Germinal center (tissue), 1 donor: ENCODE measurements at places on chromosomes 3 and 15.

GRCh38 chr3:126552688-126553283 is 5.9 kb downstream of the C3orf22 start:
- no peak for DNase-seq

DNA sequence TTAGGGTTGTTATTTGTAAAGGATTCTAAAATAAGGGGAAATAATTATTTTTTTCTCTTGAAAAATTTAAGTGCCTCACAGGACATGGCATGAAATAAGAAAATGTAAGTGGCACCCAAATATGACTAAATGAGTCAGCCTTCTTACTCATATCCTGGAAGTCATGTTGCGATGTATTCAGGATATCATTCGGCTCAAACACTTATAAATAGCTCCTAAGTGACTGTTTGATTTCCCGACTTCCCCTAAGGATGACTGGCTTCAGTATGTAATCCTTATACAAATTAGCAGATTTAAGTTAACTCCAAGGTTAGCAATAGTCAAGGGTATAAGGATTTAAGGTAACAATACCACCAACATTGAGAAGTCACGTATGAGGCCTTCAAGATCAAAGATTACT is 57.3 kb upstream of the OSTN start:
- DNase-seq, result no peak

GRCh38 chr15:73910522-73911303 is 15.5 kb upstream of the LOXL1 start:
- DNase-seq, result no peak

DNA sequence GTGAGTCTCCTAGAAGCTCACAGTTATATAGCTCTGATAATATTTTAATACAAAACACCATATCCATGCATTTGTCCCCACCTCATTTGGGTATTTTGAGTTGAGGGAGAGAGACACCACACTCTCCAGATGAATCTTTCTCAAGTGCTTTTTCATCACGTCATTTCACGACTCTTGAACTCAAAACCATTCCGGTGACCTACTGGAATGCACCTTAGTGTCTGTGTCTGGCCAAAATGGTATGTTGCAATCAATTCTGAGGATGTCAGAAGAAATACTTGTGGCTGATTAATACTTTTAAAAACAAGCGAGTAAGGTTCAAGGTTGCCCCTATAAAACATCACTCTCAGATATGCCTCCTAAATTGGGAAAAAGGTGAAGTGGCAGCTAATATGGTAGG is 352.6 kb upstream of the ICE2 start:
- DNase-seq, result no peak

- DNase-seq, result no peak
Measured at GRCh38 chr15:99842071-99842470, 108.8 kb upstream of the LYSMD4 start.

- DNase-seq, result no peak
Measured at GRCh38 chr3:176415661-176416295, 781.5 kb downstream of the TBL1XR1 start.

DNA sequence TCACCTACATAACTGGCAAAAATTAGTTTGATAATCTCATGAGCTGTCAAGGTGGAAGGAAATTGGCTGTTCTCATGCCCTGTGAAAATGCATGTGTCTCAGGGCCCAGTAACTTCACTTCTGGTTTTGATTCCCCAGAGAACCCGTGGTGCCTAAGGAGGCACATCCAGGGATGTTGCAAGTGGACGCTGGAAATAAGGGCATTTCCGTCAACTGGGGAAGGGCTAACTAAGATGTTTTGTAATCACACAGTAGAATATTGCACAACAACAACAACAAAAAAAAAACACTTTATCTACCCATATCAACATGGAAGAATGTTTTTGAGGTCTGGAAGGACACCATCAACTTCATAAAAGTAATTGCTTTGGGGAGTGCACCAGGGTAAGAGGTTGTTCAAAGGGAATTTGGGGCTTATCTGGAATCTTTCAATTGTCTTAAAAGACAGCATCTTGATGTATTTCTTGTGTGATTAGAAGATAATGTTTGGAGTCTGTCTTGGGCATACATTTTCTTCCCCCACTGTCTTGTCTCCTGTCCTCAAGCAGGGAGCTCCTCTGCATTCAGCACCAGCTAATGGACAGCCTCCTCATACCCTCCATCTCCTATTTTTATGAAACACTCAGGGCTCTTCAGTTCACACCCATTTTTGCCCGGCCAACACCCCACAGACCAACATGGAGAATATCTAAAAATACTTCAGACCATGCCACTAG is 37.2 kb upstream of the PRR20G start:
- DNase-seq, result no peak

DNA sequence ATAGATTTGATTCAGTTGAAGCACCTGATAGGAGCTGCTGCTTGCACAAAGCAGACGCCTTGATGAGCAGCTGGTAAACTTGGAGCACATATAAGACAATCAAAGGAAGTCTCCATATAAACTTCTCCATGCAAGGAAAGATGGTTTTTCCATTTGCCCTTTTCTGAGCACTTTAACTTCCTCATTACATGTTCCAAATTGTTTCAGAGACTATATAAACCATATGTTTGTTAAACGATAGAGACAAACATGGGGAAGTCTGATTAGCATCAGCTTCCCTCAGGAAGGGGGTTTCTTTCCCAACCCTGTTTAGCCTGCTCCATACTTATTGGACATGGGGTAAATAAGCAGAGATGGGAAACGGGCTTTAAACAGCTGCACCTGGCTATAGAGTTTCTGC is 88.0 kb downstream of the DHX36 start:
- no peak for DNase-seq

DNA sequence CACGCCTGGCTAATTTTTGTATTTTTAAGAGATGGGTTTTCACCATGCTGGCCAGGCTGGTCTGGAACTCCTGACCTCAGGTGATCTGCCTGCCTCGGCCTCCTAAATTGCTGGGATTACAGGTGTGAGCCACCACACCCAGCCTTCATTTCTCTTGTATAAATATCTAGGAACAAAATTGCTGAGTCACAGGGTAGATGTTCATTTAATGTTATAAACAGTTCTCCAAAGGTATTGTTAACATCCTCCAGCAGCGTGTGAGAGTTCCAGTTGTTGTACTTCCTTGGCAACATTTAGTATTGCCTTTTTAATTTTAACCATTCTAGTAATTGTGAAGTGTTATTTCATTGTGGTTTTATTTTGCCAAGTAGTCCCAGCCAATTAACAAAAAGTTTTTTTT is 23.6 kb upstream of the MTMR14 start:
- no peak for DNase-seq

DNA sequence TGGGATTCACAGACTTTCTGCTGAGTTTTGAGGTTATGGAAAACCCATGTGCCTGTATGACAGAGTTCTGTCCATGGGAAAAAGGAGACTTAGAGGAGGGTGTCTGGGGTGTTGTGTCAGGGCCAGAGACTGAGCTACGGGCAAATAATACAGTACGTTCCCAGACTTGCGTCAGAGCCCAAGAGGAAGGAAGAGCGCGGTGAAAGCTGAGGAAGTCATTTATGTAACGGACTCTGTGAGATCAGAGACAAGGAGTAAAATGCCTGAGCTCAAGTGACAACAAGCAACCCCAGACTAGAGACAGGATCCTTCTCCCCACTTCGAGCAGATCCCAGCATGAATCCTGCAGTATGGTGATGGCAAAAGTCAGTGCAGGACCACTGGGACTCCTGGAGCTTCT is 368.6 kb upstream of the MCTP2 start:
- DNase-seq, result no peak

DNA sequence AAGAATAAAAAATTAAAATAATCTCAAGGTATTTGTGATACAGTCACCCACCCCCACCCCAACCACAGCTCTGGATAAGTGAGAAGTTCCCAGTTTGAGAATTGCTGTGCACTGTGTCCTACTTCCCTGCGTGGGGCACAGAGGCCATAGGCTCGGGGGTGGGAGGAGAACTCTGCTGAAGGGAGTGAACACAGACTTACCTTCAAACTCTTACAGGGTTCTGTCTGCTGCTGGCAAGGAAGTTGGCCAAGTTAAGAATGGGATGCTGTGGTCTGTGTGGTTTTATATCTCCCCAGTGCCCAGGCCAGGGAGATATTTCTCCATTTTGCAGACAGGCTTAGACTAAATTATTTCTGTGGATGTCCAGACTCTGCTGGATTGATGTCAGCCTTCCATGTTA is 37.6 kb downstream of the SPTSSB start:
- no peak for DNase-seq

GRCh38 chr15:81069909-81070308 is 64.2 kb upstream of the CFAP161 start:
- DNase-seq, result no peak

DNA sequence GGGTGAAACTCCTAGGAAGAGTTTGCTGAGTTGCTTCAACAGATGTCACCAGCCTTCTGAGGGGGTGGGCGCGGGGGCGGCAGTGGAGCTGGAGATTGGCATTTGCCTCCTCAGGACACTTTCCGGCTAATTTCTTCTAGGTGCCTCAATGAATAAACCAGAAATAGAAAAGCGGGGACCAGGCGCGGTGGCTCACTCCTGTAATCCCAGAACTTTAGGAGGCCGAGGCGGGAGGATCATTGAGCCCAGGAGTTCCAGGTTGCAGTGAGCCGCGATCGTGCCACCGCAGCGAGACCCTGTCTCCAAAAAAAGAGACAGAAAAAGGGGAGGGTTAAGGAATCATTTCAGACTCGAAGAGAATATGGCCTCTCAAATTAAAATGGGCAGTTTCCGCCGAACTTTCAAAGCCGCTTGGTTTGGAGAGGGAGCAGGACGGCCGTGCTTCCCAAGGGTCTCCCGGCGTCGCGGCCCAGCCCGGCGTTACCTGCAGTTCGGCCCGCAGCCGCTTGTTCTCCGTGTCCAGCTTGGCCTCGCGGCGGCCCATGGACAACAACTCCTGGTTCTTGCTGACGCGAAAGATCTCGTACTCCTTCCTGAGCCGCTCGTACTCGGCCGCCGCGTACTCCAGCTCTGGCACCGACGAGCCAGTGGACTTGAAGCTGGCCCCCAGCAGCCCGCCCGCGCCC is 587 bp downstream of the NPHP3 start:
- DNase-seq, result no peak

DNA sequence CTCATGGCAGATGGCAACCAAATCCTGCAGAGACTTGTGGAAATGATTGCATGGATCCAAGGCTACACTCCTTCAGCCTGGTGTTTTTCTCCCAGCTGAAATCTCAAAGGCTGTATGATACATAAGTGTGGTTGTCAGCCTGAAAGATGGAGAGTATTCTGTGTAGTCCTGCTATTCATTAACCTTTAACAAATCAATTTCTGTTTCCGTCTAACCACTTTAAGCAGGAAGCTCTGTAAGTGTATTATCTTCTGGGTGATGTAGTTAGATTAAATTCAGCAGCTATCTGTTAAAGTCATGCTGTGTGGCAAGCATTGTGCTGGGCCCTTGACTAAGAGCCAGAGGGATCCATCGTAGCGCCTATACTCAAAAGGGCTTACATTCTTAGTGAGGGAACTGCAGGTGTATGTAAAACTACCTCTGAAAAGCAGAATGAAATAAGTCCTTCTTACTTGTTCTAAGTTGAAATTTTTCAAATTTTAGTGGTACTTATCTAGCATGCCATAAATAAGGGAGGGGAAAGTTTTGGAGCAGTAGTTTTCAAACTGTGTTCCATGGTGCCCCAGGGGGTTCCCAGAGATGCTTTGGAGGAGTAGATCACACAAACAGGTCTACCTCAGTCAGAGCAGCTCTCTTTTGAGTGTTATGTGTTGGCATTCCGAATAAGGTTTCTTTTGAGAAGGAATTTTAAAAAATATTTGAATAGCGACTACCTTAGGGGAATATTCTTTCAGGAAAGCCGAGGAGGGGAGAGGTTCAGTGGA is 28.9 kb downstream of the HACD3 start:
- no peak for DNase-seq

- DNase-seq, result no peak
Measured at GRCh38 chr15:45186771-45187577, 792 bp downstream of the SHF start.
